ENCODE measurements at places on chromosomes 6 and 20.
A peak's percentile ranks its signal among the peaks of the same experiment; 100 is the strongest.

DNA sequence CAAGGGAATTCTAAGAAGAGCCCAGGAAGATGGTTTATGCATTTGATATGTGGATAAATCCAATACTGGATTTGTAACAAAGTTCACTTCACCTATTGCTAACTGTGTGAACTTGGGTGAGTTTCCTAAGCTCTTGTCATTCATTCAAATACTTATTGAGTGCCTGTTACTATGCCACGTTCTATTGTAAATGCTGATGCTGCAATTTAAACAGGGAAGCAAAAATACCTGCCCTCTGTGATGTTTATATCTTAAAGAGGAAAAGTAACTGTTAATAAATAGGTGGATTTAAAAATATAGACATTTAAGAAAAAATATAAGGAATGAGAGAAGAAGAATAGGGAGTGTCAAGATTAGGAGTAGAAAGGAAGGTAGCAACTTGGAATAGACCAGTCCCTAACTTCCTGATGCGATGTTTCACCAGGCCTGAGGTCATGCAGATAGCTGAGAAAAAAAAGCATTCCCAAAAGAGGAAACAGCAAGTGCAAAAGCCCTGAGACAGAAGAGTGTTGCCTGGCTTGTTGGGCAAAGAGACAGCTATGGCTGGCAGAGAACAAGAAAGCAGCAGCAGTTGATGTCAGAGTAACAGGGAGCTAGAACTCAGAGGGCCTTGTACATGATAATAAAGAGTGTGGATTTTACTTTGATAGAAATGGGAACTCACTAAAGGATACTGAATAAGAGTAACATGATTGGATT lies 54.3 kb upstream of the TCF21 start:
- DNase-seq: no peak

DNA sequence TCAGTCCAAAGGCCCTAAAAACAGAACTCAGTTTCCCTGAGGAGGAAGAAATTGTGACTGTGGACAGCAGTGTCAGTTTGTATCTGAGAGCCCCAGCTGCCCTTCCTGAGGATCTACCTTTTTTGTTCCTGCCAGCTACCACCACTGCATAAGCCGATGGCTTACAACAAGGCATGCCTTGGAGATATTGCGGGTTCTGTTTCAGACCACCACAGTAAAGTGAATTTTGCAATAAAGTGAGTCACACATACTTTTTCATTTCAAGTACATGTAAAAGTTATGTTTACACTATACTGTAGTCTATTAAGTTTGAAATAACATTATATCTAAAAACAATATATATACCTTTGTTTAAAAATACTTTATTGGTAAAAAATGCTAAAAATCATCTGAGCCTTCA lies 9.6 kb upstream of the CST3 start:
- no peak for DNase-seq

DNA sequence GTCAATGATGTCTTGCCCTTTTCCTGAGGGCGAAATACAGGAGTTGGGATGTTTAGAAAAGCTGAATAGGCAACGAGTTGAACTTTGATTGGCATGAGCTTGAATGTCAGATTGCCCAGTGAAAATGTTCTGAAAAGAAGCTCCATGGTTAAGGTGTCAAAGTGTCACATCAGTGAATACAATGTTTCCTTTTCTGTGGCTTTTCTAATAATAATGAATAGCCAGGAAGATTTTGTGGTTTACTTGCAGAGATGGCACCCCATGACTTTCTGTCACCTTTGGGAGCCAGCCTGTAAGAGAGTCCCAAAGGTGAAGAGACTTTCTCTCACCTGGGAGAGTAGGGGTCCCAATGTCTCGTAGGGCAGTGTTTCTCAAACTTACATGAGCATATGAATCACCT lies 119.2 kb downstream of the KCNQ5 start:
- DNase-seq: no peak

- DNase-seq: no peak
Observed at GRCh38 chr6:85456782-85457181, 6.9 kb downstream of the NT5E start.

DNA sequence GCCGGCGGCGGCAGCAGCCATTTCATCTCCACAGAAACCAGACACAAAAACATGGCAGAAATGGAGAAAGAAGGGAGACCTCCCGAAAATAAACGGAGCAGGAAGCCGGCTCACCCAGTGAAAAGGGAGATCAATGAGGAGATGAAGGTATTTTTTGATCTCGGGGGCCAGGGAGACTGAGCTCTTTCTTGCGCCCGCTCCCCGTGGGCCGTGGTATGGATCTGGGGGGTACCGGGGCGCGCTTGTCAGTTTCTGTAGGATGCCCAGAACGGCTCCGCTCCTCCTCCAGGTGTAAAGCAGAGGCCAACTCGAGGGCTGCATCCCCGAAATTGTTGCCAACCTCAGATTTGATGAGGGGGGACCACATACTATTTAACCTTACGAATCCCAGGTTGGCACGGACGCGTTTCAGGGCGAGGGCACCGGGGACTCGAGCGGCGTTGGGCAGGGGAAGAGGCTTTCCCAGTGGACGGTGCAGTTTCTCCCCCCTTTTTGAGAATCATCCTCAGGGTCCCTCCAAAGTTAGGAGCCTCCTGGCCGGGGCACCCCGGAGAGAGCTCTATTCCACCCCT lies 735 bp downstream of the SOBP start:
- DNase-seq: peak; percentile 10

GRCh38 chr20:18225632-18226031 lies 62.7 kb upstream of the ZNF133 start:
- no peak for DNase-seq

DNA sequence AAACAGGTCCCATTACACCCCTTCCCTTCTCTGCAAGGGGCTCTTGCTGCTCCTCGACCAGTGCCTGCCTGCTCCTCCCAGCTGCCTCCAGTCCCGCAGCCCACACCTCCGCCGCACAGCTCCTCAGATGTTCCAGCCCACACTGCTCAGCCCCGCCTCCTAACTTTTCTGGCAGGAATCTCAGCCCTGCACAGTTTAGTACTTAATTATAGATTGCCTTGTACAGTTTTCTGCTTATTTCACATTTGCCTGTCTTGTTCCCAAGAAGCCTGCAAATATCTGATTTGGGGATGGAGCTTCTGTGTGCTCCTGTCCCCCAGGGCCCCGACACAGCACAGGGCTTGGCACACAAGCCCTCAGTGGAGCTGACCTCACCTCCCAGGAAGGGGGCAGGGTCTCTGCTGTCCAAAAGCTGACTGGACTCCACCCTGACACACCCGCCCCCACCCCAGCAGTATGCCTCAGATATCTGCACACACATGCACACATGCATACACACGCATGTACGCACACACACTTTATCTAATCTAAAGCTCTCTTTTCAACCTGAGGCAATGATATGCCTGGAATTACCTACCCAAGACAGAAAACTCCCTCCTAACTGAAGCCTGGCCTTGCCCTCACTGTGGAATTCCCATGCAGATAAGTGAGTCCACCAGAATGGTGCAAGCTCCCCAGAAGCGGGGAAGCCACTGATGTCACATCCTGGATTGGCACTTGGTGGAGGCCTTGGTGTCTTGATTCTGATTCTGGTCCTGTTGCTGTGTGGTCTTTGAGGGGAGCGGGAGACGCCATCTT lies 1.2 kb upstream of the PNPLA1 start:
- DNase-seq: no peak

- no peak for DNase-seq
Observed at GRCh38 chr20:39468703-39469102, 506.6 kb downstream of the DHX35 start.

DNA sequence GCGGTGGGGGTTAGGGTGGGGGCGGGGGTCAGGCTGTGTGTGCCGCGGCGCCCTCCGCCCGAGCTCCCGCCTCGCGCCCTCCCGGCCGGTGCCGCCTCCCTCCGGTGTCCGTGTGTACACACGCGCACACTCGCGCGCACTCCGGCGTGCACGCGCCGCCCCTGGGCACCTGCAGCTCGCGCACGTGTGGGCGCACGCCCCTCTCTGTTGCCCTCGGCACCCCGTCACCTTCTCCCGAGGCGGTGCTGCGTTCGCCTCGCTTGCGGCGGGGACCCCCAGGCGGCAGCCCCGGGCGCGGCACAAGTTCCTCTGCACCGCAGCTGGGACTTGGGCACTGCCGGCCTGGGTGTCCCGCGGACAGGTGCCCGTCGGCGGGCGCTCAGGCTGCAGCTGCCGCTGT lies 525 bp downstream of the MACROD2 start:
- no peak for DNase-seq

DNA sequence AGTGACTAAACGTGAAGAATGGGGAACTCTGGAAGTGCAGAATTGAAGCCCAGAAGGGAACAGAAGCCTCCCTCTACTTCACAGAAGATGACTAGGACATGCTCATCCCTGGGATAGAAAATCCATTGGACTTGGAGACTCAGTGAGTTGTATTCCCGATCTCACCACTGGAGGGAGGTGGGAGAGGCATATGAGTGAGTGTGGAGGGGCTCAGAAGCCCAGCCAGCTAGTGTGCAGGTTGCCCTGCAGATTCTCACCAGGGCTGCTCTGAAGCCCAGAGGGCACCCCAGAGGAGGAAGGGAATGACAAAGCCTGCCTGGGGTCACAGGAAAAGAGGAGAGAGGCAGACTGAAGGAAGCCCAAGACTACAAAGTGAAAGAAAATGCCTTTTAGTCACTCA lies 42.1 kb upstream of the HLA-E start:
- no peak for DNase-seq

DNA sequence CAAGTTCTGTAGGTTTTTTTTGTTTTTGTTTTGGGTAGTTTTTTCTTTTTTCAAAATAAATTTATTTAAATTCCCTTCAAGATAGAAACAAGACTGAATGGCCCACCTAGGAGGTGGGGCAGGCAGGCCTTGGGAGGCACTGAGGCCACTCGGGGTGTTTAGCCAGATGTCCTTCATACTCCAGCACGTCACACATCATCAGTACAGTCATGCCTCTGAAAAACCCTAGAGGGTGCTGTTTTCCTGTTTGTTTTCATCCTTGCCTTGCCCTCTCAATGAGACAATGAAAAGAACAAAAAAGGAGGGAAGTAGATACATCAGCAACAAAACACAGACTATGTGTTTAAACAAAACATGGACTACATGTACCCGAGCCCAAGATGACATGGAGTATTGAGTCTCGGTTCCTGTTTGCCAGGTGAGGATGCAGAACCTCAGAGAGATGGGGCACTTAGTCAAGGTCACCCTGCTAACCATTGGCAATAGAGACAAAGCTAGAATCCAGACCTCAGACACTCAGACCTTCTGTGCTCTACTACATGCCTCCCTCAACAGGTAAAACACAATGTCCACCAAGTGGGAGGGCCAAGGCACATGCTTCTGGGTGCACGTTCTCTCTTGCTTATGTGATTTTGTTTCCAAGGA lies 26.8 kb upstream of the CLIC5 start:
- DNase-seq: no peak

DNA sequence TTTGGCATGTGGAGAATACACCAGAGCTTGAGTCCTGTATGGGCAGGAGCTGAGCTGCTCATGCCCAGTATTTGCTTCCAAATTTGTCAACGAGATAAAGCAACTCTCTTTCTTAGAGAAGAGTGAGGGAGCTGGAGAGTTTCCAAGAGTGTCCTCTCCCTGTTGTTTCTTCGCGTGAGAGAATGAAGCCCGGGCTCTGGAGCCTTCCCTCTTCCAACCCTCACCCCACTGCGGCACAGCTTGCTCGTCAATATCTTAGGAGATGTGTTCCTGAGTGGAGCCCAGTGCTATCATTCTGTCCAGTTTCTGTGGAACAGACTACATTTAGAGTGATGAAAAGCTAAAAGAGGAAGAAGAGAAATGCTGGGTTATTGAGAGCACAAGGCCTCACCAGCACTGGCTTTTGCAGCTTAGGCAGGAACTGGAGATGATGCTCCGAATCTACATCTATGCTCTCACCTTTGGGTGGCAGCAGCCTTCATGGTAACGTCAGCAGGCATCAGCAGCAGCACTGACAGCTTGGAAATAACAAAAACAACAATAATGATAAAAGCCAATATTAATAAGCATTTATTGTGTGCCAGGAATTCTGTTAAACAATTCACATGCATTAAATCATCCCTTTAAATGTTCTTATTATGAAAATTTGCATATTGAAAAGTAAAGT lies 66.5 kb upstream of the TFB1M start:
- no peak for DNase-seq

DNA sequence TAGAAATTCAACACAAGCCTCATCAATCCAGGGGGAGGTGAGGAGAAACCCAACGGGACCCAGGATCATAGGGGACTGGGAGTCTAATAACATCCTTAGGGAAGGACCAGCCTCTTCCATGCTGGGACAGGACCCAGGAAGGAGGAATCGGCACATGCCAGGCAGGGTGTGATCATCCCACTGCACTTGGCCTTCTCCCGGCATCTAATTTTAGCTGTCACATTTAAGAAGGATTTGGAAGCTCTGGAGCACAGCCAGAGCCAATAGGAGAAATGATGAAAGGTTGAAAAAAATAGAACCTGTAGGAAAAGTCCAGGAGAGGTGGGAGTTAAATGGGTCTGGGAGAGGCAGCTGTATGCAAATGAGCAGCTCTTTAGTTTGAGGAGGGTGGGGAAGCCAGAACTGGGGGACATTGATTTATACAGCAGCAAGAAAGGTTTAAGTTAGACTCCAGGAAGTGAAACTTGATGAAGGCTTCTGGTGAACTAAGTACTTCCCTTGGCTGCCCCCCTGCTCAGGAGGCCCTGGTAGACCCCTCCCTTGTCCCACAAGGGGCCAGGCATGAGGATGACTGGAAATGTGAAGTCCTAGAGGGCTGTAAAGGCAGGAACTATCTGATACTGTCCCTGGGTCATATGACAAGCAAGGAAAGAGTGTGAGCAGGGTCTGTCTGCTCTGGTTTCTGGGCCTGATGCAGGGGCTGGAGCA lies 260.3 kb downstream of the LRFN2 start:
- no peak for DNase-seq

- DNase-seq: no peak
Observed at GRCh38 chr6:133546098-133546497, 304.9 kb downstream of the EYA4 start.

DNA sequence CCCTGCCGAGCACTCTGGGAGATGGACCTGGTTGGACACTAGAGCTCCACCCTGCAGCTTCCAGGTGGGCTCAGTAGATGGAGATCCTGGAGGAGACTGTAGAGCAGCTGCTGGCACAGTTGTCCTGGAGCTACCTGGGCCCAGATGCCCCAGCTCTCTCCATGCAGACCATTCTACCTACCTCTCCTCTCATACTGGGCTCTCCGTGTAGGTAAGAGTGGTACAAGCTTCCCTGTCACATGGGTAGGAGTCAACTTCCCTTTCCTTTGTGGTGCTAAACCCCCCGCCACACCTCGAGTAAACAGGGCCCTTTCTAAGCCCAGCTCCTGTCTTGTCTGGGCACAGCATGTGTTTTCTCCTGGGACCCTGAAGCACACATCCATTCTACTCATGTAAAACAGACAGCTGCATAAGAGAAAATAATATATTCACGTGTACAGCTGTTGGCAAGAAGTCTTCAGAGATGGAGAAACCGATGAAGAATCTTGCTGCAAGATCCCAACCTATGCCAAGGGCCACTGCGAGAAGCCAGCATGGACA lies 108.1 kb upstream of the DUSP22 start:
- DNase-seq: no peak

GRCh38 chr6:16591396-16592222 lies 169.7 kb downstream of the ATXN1 start:
- DNase-seq: no peak

GRCh38 chr20:41452226-41452625 lies 85.6 kb upstream of the EMILIN3 start:
- no peak for DNase-seq

- DNase-seq: no peak
Observed at GRCh38 chr20:57922706-57923105, 212.9 kb upstream of the PMEPA1 start.

Data from stimulated activated CD4-positive, alpha-beta T cell treated with anti-CD3 and anti-CD28 coated beads, Interleukin-4, amount 100 ng/mL, for 4 hours (primary cell).